ENCODE measurements at places on chromosomes 2 and 18.

GRCh38 chr2:115161081-115161770 lies 718.8 kb downstream of the DPP10 start:
- DNase-seq = no peak

GRCh38 chr2:215928086-215928485 lies 85.3 kb downstream of the MREG start:
- DNase-seq = no peak

DNA sequence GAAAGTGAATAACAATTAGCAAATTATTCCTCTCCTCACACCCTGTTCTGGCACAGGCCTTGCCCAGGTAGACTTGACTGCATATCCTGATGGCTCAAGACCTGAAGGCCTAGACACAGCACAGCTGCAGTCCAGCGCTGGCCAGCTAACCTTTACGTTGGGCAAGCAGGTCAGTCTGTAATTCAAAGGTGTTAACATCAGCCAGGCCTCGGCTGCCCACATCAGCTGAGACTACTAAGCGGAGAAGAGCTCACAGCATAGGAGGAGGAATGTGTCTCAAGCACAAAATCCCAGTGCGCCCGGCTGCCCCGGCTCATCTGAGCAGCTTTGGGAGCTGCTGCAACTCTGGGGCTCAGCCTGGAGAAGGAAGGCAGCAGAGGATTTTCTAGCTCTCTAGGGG lies 33.5 kb upstream of the OTOF start:
- no peak for DNase-seq

- DNase-seq = no peak
Observed at GRCh38 chr2:35873921-35874320, 481.7 kb upstream of the CRIM1 start.

DNA sequence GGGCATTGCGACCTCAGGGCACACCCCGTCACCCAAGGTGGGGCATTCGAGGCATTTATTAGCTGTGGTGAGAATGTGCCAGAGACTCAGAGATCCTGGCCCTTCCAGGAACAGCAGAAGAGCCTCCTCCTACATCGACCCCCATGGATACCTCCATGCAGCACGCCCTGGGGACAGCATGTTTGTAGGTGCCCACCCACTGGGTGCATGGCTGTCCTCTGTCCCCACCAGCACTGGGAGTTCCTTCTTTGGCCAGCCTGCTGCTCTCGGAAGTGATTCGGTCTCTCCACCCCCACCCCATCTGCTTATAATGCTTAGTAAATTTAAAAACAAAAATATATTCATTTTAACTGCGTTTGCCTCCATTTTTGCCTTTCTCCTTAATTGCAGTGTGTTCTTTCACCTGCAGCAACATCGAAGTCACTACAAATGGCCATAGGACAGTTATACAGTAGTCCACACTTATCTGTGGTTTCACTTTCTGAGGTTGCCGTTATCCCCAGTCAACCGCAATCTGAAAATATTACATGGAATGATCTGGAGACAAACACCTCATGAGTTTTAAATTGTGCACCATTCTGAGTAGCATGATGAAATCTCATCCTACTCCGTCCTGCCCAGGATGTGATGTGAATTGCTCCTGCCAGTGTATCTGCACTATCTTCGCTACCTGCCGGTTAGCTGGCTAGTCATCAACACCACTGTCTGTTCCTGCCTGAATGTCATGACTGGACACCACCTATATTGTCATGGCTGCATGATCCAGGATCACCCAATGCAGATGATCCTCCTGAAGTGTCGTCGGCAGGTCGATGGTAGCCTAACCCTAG lies 29.6 kb upstream of the ZCCHC2 start:
- no peak for DNase-seq

DNA sequence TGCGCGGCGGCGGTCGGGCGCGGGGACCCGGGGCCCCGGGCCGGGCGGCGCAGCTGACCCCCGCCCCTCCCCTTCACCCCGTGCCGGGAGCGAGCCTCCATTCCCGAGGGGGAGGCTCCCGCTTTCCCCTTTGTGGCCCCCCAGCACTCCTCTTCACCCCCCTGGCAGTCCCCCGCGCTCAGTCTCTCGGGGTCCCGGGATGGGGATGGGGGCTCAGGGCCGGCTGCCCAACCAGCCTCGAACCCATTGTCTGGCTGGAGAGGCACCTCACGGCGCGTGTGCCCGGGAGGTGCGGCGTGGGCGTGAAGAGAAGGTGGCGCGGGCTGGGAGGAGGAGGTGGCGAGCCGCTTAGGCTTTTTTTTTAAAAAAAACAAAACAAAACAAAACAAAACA lies 748 bp downstream of the FMNL2 start:
- DNase-seq = no peak

Measured in stimulated activated CD8-positive, alpha-beta memory T cell treated with anti-CD3 and anti-CD28 coated beads, Interleukin-4, amount 100 ng/mL, for 4 hours (primary cell).